ENCODE measurements at places on chromosomes 13 and 19.

GRCh38 chr19:11861301-11861700 lies 12.8 kb downstream of the ZNF439 start:
- DNase-seq: no peak

- DNase-seq: peak; percentile 42
These were observed 5.0 kb upstream of the PTGER1 start for GRCh38 chr19:14479975-14480699.

- no peak for DNase-seq
These were observed 8.2 kb downstream of the SMIM24 start for GRCh38 chr19:3471954-3472655.

DNA sequence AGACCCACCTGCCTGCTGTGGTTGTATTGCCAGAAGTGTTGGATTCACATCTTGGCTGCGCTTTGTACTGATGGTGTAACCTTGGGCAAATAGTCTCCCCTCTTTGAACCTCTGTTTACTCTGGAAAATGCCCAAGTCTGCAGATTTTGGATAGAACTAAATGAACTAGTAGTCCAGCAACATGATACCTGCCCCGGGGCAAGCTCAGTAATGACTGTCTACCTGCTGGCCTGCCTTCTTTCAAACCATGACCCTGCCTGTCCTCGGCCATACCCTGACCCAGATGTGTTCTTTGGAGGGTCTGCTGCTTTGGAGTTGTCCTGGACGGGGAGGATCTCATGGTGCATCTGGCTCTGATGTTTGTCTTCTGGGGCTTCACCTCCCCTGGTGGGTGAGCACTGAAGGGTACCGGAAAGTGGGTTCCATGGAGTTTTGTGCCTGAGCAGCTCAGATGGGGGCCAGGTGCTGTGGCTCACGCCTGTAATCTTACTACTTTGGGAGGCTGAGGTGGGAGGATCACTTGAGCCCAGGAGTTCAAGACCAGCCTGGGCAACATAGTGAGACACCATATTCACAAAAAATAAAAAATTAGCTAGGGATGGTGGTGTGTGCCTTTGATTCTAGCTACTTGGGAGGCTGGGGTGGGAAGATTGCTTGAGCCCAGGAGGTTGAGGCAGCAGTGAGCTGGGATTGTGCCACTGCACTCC lies 59.5 kb downstream of the TNFRSF19 start:
- no peak for DNase-seq

- no peak for DNase-seq
These were observed 902 bp upstream of the ZNF428 start for GRCh38 chr19:43620061-43621001.

DNA sequence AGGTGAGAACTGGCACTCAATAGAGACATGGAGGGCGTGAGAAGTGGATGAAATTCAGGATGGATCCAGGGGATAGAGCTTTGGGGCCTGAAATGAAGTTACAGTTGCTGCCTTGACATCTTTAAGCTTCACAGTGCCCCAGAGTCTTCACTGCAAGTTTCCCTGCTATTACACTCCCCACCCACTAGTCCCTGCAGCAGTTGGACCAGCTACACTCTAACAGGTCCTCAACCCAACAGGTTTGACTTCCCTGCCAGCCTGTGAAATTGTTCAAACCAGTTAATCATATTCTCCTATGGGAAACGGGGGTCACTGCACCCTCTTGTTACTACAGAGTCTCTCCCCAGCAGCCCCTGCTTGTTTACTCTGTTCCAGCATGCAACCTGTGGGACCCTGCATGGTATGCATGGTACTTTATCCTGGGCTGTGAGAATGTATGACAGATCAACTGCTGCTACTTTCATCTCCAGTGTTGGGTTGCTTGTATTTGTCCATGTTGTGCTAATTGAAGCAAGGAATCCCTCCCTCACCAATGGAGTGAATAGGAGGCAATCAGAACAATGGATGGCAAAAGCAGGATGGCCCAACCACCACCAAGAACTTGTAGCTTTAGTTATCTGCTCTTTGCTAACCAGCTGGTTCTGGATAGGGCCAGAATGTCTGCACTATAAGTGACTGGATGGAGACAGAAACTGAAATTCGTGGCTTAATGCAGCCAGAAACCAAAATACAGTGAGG lies 314.2 kb downstream of the OLFM4 start:
- DNase-seq: no peak
